ENCODE measurements at places on chromosomes 6 and 20.

GRCh38 chr6:37667050-37667814 lies 30.5 kb downstream of the MDGA1 start:
- DNase-seq: no peak

GRCh38 chr6:26123947-26124780 lies 36.9 kb downstream of the HFE start:
- peak; percentile 98 for DNase-seq

DNA sequence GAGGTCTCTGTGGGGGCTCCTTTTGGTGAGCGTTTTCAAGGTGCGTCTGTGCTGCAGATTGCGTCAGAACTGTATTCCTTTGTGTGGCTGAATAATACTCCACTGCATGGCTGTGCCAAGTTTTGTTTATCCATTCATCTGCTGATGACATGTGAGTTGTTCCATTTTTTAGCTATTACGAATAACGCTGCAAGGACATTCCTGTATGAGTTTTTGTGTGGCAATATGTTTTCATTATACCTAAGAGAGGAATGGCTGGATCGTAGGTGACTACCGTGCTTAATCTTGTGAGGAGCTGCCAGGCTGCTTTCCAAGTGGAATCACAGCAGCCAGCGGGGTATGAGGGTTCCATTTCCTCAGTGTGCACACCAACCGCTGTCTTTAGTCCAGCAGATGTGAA lies 1.1 kb upstream of the DACT2 start:
- no peak for DNase-seq

DNA sequence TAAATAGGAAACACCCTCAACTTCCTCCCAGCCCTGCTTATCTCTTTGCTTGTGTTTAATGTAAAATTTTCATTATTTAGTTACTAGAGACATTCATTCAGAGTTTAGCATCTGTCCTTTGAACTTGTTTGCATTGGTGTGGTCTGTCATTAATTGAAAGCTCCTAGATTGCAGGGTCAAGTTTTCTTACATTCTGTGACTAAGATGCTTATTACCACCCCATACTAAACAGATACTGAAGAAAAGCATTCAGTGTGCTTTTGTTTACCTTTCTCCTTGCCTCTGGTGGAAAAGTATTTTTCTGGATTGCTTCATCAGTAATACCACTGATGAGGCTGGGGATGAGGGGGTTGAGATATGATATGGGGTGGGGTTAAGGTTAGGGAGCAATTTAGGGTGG lies 199.0 kb downstream of the SAMD5 start:
- no peak for DNase-seq

GRCh38 chr20:59032713-59033059 lies 551 bp upstream of the ATP5F1E start:
- peak; percentile 94 for DNase-seq

DNA sequence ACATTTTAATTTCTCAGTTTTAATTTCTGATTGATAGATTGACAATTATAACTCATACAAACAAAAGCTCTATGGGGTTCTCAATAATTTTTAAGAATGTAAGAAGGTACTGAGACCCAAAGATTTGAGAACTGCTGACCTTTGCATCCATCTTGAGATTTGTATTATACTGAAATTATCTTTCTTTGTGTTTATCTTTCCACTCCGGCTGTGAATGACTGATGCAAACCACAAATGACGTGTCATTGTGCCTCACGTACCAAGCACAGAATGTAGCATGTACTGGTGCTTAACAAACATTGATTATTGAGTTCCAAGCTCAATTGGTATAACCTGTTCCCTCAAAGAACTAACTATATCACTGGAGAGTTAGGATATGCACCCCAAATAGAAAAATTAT lies 152.1 kb upstream of the SMLR1 start:
- no peak for DNase-seq

- peak; percentile 16 for DNase-seq
These were observed 200.1 kb upstream of the HEY2 start for GRCh38 chr6:125549202-125549884.

- DNase-seq: no peak
These were observed 1.9 kb upstream of the PAQR8 start for GRCh38 chr6:52360028-52360427.

GRCh38 chr6:118198746-118199145 lies 291.7 kb downstream of the SLC35F1 start:
- no peak for DNase-seq

DNA sequence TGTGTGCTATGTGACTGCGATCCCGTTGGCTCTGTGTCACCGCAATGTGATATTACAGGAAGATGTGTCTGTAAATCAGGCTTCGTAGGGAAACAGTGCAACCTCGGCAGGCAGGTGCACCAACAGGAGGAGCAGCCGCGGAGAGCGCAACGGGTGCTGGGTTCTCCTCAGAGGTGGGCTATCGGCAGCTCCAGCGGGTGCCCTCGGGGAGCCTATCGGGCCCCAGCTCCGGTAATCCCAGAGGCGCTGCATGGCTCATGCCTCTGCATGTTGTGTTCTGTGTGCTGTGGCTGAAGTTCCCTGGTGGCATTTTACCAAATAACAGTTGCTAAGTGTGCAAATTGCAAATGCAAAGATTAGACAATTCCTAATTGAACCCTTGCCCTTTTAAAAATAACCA lies 409.9 kb downstream of the LAMA2 start:
- no peak for DNase-seq

GRCh38 chr6:43113431-43114260 lies 37.5 kb downstream of the PTK7 start:
- DNase-seq: no peak

- DNase-seq: peak; percentile 65
These were observed 14.0 kb downstream of the ETV7 start for GRCh38 chr6:36373368-36374019.

- no peak for DNase-seq
These were observed 83.5 kb upstream of the SCAF8 start for GRCh38 chr6:154649721-154650120.

GRCh38 chr6:20217324-20217855 lies 5.1 kb upstream of the MBOAT1 start:
- DNase-seq: no peak

DNA sequence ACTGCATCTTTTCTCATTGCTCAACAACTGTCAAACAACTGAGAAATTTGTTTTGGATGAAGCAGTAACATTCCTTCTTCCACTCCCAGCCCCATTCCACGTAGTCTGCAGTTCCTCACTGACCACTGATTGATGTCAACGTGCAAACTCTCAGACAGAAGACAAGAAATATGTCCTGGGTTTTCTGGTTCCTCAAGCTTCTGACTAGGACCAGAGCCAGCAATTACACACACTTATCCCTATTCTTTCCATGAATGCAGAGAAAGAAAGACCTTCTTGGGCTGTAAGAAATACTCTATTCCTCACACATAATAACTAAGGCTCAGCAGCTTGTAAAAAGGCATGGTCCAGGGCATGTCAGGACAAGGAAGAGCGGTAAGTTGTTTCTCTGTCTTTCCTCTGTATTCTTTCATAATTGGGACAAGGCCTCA lies 790.1 kb upstream of the SLC35B3 start:
- no peak for DNase-seq

- DNase-seq: no peak
These were observed 63.0 kb downstream of the AGPAT4 start for GRCh38 chr6:161210857-161211256.

GRCh38 chr20:21433329-21433890 lies 36.1 kb upstream of the NKX2-4 start:
- DNase-seq: no peak

DNA sequence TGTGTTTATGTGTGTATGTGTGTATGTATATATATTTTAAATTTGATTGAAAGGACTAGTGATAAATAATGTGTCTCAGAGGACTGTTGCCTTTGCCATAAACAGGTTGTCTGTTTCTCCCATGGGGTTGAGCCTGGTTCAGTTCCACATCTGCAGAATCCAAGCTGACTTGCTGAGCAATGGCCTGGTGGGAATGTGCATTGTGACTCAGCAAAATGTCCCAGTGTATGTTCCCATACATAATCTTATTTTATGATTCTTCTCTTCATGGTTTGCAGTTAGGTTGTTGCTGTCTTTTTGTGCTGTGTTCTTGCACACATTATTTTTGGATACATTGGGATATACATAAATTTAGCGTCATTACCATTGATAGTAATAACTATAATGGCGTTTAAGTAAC lies 115.6 kb upstream of the SLC24A3 start:
- peak; percentile 35 for DNase-seq

DNA sequence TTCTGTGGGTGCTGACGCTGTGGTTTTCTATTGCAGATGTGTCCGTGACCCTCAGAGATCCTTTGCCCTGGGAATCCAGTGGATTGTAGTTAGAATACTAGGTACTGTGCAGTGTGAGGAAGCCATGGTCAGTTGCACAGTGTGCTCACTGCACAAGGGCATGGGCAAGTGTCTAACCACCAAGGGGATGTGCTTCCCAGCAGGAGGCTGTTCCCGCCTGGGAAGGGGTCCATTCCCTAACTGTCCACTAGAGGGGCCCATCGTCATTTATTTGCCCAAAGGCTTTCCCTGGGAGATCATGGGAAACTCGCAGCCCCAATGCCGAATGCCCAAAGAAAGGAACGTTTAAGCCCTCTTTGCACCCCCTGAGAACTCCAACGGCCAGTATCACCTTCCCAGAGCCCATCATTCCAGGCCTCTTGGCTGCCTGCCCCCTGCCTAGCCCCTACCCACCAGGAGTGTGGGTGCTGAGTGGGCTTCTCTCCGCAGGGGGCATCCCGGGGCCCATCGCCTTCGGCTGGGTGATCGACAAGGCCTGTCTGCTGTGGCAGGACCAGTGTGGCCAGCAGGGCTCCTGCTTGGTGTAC lies 26.2 kb downstream of the SLCO4A1 start:
- DNase-seq: peak; percentile 82

GRCh38 chr6:29968905-29969304 lies 26.6 kb downstream of the HLA-A start:
- no peak for DNase-seq

DNA sequence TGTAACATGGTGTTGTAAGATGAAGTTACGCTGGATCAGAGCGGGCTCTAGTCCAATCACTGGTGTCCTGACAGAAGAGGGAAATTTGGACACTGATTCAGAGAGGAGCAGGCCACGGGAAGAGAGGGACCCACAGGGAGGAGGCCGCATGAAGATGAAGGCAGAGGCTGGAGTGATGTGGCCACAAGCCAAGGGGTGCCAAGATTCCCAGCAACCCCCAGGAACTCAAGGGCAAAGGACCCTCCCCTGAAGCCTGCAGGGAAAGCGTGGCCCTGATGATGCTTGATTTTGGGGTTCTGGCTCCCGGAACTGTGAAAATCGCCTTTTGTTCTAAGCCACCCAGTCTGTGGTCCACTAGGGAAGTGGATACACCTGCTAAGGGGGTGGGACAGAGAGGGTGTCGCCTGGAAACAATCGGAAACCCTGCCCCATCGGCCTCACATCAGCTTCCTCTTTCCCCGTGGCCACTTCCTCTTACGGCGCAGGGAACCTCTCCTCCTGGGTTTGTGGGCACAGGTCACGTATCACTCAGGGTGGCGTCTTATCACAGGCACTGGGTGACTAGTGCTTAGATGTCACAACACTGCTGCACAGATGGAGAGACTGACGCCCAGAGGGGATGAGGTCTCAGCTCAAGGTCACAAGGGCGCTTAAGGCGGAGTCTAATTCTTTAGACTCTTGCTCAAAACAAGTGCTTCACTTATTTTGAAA lies 58.0 kb downstream of the SULF2 start:
- DNase-seq: no peak

DNA sequence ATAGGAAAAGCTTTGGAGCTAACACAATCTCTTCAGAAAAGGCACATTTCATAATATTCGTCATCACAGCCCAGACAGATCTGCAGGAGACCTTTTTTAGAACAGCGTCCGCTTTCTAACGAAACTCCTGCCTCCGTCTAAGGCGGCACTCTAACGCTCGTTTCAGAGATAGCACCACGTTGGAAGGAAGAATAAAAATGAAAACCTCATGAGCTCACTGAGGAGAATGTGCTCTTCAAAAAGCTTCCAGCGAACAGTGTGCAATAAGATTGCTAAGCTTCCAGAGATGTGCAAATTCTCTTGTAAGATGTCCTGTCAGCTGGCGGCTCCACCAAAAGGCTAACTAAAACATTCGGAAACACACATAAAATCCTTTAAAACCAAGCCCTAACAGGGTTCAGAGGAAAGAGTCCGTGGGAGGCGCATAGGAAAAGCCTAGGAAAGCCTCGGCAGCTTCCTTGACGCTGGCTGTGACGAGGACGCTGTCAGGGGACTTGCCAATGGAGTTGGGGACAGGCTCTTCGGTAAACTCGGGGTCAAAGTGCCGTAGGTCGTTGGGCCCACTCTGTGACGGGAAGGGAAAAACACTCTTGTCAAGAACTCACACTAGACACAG lies 117.6 kb upstream of the SLC2A12 start:
- DNase-seq: no peak

DNA sequence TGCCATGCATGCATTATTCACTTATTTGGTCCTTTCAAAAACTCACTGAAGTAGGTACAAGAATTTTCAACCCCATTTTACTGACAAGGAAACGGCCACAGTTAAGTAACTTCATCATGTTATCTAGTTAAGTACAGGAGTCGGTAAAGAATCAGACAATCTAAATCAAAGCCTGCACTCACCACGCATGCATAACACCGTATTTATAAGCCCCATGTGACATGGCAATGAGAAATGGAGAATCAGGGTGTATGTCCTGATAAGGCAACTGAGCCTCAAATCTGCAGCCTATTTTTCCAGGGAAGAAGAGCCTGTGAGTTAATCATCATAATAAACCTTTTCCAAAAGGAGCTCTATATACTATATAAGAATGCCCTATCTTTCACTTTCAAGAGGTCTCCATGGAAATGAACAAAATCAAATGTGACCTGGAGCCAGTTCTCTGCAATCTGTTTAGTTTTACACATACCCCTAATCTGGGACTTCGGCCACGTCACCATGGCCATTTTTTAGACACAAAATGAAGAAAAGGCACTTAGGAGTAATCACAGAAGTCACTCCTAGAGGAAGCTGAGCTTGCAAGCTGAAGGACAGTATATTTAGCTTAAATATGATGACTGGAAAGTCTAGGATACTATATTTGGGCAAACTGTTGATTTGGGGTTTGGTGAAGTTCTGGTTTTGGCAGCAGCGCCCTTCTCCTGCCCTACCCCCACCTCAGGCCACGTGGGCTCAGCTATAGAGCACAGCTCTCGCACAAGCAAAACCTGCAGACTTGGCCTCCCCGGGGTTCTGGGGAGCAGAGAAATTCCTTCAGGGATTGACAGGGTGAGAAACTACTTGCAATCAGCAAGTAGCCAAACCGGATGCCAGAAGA lies 19.2 kb downstream of the TRAM2 start:
- no peak for DNase-seq

GRCh38 chr6:47977314-47977713 lies 133.7 kb downstream of the PTCHD4 start:
- no peak for DNase-seq

DNA sequence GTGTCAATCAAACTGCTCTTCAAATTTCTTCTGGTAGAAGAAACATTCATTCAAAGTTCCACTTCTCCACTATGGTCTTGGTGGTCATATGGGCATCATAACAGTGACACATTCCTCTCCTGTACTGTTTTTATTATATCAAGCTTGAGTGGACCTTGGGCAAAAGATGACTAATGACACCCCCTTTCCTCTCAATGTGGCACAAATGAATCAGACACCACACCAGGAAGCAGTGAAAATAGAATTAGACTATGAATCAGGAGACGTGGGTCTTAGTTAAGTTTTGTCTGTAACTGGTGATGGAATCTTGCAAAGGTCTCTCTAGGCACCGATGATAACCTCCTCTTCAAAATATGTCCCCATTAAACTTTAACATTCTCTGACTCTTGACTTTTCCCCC lies 9.0 kb upstream of the NRSN1 start:
- no peak for DNase-seq

Data from NCI-H2171 treated with DMSO at 0.1 percent for 48 hours (cell line).